GM04504 (cell line): ENCODE measurements at places on chromosomes 2 and 18.

DNA sequence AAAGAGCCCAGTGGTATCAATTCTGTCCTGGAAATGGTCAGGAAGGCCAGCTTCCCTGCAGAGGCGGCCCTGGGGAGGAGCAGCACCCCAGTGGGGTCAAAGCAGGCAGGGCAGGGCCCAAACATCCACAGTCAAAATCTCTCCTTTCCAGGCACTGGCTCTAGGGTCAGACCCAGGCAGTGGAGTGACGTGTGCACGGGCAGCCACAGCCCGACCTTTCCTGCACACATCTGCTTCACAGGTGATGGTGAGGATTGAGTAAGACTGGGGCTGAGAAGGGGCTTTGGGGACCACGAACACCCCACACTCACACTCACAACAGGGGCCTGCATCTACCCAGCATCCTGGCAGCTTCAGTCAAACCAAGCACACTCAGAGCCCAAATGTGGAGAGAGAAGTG lies 97.8 kb upstream of the GLI2 start:
- no peak for DNase-seq

DNA sequence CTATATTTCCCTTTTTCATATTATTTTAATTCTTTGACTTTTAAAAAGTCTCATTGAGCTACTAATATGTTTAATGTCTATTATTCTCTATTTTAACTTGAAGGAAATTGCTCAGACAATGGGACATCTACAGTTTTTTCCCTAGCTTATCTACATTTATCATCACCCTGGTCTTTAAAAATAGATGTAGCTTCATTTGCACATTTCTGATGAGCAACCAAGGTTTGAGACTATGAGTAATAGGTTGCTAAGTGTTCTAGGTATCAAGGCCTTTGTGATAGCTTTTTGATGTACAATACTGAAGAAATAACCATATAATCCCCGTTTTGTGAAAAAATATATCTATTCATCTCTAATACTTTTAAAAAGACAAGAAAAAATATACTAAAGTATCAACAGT lies 47.0 kb downstream of the STAT4 start:
- no peak for DNase-seq

GRCh38 chr2:15930589-15931318 lies 9.6 kb upstream of the MYCN start:
- no peak for DNase-seq

DNA sequence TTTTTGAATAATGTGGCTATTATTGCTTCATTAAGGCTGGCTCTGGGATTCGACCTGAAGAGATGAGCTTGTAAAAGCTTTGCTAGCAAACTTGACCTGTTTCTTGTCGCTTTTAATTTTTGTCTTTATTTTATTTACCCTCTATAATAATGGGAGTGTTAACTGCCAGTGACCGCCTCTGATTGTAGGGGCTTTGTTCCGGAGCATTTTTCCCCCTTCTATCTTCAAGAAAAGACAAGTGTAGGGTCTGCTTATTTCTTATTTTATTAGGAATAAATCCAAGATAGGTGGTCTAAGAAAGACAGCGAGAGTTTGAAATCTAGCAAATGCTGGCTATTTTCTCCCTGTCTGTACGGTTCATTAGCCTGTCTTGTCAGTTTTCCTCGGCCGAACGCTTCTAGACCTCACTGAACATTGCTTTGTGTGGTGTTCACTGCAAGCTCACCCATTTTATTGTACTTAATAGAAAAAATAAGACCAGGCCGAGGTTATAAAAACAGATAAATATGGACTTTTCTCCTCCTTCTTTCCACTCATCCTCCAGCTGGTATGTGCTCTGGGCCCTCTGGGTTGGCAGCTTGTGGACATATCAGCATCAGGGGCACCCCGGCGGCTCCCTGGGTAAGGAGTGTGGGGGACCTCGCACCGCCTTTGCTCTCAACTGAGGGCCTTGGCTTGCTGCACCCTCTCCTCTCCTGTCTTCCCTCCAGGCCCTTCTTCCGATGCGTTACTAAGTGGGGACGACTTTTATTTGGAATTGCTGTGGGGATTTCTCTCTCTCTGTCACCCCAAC lies 8.5 kb downstream of the MEIS1 start:
- no peak for DNase-seq

GRCh38 chr2:143603846-143604565 lies 474.8 kb downstream of the ARHGAP15 start:
- no peak for DNase-seq

- DNase-seq: no peak
These were observed 40.0 kb downstream of the MARCO start for GRCh38 chr2:118982039-118982438.

GRCh38 chr18:10064267-10064666 lies 150.5 kb downstream of the VAPA start:
- no peak for DNase-seq

DNA sequence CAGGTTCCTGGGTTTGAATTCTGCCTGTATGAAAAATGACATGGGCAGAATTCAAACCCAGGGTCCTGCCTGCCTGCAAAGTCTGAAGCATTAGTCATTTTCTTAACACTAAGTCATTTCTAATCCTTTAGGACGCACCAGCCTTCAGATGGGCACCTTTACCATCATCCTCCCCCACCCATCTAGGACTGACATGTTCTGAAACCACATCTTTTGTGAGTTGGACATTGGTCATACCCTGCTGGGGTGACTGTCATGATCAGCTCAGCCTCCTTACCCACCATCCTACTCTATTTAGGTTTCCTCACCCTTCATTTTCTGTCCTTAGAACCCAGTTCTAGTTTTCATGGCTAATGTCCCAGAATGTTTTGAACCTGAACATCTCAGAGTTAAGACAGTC lies 104.9 kb downstream of the TRIB2 start:
- DNase-seq: no peak

DNA sequence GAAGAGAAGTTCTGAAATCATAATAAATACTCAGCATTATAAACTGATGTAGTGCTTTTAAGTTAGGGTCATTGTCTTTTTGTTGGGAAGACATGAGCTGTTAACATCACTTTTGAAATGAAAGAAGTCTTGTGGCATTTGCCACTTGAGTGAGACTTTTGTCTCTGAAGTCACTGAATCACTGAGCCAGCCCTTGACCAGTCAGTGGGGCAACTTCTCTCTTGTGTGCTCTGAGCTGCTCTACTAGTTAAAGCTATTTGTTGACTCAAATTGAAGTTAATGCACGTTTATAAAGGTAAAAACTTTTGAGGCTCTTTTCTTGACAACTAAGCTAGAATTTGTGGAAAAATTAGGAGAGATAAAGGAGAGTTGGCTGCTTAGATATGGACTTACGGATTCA lies 6.7 kb downstream of the WDR43 start:
- no peak for DNase-seq

DNA sequence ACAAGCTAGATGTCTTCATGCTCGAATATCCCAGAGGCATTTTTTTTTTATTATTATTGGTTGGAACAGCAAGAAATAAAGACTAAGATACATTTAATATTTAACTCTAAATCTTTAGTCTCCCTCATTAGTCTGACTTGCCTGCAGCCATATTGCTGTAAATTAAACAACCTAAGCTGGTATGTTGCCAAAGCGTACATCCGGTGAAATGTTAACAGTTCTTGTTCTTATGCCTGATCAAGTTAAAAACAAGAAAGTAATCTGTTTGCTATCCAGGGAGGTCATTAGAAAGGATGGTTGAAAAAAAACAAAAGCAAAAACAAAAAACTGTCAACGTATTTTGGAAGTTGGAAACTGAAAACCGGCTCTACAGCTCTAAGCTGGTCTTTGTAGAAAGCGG lies 125.9 kb upstream of the NABP1 start:
- no peak for DNase-seq

DNA sequence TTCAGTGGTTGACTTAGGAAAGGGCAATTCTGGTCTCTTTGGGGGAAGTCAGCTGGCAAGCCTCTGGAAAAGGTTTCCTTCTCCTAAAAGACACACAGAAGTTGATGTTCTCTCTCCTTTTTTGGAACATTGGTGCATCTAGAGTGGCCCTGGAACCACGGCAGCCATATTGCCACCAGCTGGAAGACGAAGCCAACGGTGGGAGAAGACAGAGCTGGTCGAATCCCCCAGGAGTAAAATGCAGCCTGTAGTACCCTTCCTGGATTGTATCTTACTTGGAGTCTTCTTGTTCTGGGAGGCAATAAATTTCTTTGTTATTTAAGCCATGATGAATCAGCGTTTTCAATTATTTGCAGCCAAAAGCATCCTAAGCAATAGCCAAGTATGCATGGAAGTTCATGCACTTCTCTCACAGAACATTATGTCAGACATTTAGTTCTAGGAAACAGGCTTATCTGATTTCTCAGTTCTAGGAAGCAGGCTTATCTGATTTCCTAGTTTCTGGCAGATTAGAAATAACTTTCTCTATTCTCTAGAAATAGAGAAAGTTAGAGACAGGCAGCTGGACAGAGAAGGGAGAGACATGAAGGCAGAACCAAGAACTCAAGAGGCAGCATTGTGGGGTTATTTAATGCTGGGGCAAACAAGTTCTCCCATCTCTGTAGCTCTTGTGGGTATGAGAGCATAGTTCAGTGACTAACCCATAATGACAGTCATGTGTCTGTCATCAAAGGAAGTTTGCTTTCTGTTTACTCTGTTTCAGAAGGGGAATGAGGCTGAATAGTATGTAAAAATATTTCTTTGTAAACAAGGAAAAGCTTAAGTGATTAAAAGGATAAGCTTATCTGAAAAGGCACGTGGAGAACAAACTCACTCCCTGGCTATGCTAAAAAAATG lies 40.5 kb upstream of the NABP1 start:
- no peak for DNase-seq

GRCh38 chr2:152336854-152337510 lies 2.0 kb downstream of the FMNL2 start:
- no peak for DNase-seq

GRCh38 chr2:153143540-153143939 lies 335.0 kb downstream of the RPRM start:
- DNase-seq: no peak

DNA sequence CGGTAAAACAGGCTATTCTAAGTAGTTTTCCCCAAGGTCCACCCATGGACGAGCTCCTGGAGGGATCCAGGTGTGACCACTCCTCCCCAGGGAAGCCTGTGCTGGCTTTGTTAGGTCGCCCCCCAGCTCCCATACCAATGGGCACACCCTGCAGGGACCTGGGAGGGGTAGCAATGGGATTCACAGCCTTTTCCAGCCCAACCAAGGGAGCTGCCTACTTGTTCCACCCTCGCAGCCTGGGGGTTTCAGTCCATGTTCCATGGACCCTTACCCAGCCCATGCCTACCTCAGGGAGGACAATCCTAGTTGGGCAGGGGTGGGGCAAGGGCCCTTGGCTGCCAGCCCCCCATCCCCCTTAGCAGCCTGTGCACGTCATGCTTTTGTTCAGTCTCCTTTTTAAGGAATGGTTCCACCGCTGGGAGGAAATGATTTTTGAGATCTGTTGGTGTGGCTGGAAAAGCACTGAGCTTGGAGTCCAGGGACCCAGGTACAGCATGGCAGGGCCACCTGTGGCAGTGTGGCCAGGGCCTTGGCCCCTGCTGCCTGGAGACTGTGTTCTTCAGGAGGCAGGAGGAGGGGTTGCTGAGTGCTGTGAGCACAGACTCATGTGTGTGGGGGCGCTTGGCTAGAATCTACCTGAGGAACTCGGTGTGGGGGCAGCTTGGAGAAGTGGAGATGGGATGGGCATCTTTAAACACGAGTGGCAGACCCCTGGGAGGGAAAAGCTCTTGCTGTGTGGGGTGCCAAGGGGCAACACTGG lies 166.8 kb downstream of the TWIST2 start:
- no peak for DNase-seq

- no peak for DNase-seq
These were observed 83.0 kb upstream of the LTBP1 start for GRCh38 chr2:32863803-32864202.

DNA sequence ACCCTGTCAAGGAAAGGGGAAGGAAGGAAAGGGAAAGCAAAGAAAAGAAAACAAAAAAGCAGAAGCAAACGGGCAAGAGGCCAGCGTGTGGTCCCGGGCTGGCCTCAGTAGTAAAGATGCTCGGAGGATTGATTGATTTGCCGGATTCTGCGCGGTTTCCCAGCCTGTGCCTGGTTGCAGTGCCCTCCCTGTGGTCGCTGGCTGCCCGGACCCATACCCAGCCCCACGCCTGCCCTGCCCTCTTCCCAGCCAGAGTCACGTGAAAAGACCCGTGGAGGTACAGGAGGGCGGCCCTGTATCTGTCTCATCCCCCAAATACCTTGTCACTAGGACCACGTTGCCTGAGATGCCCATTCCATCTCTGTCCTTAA lies 55.1 kb upstream of the IMP4 start:
- no peak for DNase-seq

- DNase-seq: no peak
These were observed 17.2 kb upstream of the ASB1 start for GRCh38 chr2:238409341-238410199.

DNA sequence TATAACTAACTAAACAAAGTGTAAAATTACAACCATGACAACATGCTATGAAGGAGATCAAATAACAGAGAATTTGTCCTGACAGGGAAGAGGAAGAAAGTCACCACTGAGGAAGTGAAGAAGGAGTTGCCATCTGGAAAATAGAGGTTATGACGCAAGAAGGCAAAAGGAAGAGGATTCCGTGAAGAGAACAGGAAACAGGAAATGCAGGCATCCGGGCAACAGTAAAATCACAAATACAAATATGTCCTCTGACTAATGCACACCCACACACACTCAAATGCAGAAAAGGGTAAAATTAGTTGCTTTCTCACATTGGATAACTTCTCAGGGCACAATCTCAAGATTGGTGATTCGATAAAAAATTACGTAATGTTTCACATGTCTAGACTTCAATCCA lies 278.4 kb downstream of the TMX3 start:
- no peak for DNase-seq

GRCh38 chr2:98548920-98549818 lies 59.1 kb downstream of the COA5 start:
- no peak for DNase-seq

- DNase-seq: no peak
These were observed 11.5 kb upstream of the PDCL3 start for GRCh38 chr2:100551303-100551702.

DNA sequence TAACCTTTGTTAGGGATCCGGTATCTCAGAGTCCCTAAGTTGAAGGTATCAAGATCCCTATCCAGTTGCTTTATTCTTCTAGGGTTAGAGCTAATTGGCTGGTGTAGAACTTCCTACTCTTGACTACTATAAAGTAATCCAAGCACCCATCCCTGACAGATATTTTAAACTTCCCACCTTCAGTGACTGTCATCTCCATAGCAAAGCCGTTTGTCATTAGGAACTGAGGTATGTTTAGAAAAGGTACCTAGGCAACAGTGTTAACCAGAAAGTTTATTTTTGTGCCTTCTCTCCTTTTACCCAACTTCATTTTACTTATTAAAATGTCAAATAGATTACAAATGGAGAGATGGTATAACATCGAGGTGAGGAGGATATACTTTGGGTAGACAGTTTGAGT lies 4.5 kb downstream of the FAM117B start:
- DNase-seq: no peak
